ENCODE measurements at places on chromosomes 6 and 20.

- no peak for DNase-seq
These were observed 267.6 kb upstream of the PRND start for GRCh38 chr20:4454111-4454510.

DNA sequence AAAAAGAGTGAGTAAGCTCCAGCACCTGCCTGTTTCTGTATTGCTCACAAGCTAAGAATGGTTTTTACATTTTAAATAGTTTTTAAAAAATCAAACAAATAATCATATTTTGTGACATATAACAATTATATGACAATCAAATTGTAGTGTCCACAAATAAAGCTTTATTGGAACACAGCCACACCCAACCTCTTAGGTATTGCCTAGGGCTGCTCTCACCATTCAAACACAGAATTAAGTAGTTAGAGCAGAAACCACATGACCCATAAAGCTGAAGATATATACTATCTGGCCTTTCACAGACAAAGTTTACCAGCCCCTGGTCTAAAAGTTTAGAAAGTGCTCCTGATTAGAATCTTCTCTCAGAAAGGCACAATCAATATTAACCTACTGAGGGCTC, 11.2 kb downstream of the TNFRSF21 start:
- no peak for DNase-seq

DNA sequence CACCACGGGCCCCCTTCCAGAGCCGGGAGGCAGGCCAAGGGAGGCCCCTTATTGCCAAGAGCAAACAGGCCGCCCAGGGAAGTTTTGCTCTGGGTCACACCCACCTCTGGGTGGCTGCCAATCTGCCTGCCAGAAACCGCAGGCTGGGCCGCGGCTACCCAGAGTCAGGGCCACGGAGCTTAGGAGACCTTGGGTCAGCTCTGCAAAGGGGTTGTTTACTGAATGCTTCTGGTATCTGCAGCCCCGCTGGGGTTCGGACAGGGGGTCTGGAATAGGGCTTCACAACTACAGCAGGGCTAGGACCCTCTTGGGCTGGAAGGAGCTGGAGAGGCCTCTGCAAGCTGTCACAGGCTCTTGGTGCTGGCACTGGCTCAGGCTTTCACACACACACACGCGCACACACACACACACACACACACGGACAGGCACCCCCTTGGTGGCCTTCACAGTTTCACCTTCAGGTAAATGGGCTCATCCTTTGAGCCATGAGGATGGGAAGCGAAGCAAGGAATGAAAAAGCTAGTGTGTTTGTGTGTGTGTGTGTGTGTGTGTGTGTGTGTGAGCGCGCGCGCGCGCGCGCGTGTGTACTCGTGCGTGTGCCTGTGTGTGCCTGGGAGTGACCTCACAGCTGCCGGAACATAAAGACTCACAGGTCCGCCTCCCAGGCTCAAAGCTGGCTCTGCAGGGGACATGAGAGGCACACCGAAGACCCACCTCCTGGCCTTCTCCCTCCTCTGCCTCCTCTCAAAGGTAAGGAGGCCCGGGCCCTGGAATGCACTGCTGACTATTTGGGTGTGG, at the start of gene CCN5:
CCN5 (plus strand) TSS at position 669 of the 798 bp plus-strand sequence; CDS start at position 691, 22 bp downstream.
- no peak for DNase-seq

- no peak for DNase-seq
These were observed 90.5 kb upstream of the CCN2 start for GRCh38 chr6:132041706-132042105.

GRCh38 chr6:97702248-97702647, 419.2 kb upstream of the MMS22L start:
- DNase-seq: no peak

DNA sequence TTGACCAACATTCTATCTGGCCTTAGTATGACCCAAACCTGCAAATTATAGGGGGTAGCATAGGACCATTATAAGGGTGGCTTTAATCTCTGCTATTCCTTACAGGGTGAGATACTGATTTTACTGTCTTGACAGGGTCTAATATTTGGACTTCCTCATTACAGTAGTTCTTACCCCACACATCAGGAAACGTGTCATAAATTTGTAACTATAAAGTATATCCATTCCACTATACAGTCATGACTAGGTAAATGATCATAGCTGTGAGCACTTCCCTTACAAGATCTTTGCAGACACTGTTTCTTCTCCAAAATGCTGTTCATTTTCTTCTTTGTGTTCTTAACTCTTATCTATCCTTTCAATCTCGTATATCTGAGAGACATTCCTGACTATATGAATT, 518.7 kb upstream of the RNF217 start:
- DNase-seq: no peak

DNA sequence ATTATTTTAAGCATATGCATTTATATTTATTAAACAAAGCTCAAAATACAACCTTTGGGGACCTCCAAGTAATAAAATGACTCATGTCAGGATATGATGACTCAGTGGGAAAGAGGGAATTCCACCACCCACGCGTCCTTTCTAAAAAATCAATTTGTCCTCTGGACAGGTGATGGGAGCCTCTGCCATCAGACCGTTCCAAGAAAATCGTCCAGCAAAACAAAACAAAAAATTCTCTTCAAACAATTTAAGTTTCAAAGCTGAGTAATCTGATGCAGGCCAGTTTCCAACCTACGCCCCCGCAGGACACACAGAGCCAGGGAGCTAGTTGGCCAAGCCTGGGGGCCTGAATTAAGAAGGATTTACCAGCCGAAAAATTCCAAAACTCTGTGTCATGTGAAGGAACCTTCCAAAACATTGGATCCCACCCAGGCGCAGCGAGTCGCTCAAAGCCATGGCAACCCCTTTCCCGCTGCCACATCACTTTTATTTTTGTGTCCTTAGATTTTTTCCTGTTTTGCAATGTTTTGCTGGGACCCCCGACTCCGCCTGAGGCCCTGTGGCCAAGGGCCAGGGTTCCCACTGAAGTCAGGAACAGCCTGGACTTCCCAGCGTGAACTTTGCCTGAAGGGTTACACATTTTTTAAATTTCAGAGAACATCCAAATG, 95.3 kb downstream of the NFATC2 start:
- DNase-seq: no peak

DNA sequence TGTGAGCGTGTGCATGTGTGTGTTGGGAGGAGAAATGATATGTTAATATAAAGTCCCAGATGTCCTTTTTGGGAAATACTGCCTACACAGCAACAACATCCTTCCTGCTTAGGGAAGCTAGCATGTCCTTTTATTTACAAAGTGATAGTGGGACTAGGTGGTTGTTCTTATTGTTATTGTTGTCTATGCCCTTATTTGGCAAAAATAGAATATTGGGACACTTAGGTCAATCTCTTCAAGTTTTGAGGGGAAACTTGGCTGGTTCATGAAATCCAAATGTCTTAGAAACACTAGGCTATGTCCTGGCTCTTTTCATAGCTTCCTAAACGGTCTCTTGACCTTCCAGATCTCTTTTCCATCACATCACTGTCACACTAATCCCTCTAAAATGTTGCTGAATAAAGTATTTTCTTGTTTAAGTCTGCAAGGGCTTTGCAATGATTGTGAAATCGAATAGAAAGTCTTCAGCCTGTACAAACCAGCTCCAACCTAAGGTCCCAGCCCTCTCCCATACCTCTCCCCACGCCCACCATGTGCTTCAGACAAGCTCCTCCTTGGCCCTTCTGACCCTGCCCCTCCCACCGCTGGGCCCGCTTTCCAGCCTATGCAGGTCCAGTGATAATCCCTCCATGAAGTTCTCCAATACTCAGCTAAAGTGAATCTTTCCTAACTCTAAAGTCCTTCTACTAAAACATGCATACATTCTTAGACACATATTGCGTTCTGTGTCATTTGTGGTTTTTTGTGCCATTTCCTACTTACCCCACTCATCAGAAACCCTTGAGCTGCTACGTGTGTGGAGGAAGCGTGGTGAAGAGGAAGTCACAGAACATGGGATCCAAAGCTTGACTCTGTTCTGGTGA, 205.1 kb downstream of the LY86 start:
- DNase-seq: no peak

DNA sequence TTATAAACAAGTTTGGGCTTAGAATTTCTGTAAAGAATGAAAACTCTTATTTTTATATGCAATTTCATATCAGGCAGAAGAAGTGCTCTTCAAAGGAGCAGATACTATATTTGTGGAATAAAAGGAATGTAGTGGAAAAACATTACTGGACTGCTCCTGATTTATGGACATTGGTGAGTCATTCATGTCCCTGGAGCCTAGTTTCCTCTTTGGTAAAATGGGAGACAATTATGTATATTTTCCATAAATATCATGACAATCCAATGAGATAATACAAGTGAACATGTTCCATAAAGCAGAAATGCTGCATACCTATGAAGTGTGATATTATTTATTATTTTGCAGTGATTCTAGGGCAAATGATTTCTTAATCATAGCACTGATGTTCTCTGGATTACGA, 445.8 kb upstream of the CITED2 start:
- no peak for DNase-seq

DNA sequence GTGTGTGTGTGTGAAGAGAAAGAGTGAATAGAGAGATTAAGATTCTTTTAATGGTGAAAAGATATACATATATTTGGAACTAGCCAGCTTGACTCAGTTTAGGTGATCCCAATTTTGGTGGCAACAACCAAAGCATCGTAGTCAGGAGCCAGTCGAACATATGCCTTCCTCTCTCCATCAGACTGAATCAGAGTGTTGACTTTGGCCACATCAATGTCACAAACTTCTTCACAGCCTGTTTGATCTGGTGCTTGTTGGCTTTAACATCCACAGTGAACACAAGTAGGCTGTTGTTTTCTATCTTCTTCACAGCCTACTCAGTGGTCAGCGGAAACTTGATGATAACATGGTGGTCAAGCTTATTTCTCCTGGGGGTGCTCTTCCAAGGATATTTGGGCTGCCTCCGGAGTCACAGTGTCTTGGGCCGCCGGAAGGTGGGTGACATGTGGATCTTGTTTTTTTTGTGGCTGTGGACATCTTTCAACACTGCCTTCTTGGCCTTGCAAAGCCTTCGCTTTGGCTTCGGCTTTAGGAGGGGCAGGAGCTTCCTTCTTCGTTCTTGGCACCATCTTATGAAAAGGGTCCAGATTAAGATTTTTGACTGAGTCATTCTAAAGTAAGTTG, 3.4 kb downstream of the HLA-F start:
- DNase-seq: no peak

GRCh38 chr20:3326779-3327521, 80.5 kb downstream of the DNAAF9 start:
- no peak for DNase-seq

DNA sequence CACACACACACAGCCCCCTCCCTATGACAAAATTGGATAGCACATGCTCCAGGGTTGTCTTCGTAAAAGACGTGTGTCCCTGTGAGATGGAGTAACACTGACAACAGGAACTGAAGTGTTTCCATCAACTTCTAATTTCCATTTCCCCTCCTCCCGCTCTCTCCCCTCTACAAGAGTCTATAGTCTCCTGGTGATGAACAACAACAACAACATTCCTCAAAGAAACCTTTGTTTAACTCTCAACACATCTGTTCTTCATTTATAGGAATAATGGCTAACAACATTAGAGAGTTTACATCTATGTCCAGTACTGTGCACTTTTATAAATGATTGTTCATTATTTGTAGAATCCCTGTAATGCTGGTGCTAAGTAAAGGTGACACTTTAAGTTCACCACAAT, 205.8 kb upstream of the SSTR4 start:
- DNase-seq: no peak

GRCh38 chr6:50709366-50709734, 4.0 kb upstream of the TFAP2D start:
- no peak for DNase-seq

DNA sequence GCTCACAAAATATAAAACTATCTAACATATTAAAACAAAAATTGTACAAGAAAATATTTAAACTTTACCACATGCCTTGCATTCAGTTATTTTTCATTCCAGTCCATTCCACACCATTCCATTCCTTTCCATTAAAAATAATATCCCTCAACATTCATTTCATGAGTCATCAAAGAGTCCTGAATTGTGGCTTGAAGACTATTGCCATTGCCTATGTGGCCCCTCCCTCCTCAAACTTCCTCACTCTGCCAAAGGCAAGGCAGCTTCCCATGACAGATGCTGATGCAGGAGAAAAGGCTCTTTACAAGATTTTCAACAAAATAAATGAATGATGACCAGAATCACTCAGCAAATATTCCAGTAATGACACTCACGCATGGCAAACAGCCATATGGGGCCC, 31.7 kb downstream of the IL20RA start:
- DNase-seq: no peak

GRCh38 chr20:53127027-53127426, 154.9 kb downstream of the TSHZ2 start:
- DNase-seq: no peak

DNA sequence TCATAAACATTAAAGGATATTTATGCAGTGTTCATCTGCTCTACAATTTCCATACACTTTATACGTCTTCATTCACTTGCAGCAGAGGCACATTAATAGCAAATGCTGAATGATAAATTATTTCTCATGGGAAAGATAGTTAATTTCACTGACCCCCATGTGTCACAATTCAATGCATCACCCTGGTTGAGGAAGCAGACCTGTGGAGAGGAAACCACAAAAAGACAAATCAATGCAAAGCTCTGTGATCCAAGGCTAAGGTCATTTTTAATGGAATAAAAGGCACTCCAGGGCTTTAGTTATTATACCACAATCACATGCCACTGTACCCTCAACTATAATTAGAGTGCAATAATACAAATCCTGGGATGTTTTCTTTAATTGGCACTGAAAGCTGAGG, 40.3 kb upstream of the TENT5A start:
- no peak for DNase-seq

DNA sequence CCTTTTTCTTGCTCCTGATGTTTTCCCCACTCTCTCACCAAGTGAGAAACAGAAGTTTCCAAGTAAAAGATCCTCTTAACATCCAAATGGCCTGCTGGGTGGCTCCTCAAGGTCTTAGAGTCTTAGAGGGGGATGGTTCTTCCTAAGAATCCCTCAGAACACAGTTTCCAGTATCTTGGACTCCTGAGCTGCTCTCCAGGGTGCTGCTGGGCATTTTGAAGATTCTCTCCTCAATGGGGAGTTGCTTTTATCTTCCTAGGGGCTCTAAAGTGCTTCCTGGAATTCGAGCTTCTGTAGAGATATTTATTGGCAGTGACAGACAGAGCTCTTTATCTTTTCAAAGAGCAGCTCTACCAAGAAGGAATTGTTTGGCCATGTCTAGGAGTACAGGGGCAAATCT, 70.8 kb upstream of the SLC35B3 start:
- no peak for DNase-seq

DNA sequence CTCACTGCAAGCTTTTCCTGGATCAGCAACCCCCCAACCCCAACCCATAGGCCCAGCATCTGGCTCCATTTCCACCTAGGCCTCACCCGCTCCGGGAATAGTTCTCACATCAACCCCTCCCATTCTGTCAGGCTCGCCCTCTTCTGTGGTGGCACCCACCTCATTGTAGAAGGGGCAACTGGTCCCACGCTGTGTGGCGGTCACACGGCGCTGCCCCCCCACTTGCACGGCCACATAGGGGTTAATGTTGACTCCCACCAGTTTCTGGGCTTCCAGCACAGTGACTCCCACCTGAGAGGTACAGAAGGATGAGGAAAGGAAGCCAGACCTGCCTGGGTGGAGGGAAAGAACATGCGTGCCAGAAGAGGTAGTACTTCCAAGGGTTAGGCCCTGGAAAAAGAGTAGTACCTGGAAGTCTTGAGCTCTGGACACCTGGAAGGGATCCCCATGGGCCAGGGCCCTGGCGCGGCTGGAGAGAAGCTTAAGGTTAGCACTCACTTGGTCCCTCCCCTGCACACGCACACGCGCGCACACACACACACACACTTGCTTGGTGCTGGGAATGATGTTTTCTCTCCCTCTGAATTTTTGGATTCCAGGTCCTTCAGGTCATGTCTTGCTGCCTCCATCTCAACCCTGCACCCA, 12.7 kb upstream of the SPAG4 start:
- no peak for DNase-seq

- DNase-seq: no peak
These were observed 222.8 kb downstream of the KIF16B start for GRCh38 chr20:16350465-16350864.

Data from SHP77 (cell line).